ENCODE measurements at places on chromosomes 16 and 17.

GRCh38 chr17:48228720-48229119 is 121.2 kb downstream of the SNX11 start:
- no peak for DNase-seq

DNA sequence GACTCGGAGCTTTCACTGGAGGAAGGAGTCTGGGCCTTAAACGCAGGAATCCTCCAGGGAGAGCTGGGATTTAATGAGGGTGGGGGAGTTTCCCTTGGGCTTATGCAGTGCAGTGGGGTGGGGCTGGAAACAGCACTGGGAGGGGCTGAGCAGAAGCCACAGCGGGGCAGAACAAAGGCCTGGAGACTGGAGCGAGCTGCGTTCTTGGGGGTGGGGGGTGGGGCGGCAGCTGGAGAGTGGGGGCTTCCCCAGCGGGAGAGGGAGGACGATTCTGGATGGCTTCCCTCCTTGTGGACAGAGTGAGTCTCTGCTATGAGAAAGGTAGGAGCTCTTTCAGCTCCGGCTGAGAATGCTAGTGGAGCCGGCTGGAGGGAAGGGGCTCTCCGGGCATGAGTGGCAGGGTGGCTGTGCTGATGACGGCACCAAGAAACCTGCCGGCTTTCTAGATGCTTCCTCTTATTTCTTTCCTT is 406.0 kb downstream of the SEC14L1 start:
- DNase-seq: no peak

DNA sequence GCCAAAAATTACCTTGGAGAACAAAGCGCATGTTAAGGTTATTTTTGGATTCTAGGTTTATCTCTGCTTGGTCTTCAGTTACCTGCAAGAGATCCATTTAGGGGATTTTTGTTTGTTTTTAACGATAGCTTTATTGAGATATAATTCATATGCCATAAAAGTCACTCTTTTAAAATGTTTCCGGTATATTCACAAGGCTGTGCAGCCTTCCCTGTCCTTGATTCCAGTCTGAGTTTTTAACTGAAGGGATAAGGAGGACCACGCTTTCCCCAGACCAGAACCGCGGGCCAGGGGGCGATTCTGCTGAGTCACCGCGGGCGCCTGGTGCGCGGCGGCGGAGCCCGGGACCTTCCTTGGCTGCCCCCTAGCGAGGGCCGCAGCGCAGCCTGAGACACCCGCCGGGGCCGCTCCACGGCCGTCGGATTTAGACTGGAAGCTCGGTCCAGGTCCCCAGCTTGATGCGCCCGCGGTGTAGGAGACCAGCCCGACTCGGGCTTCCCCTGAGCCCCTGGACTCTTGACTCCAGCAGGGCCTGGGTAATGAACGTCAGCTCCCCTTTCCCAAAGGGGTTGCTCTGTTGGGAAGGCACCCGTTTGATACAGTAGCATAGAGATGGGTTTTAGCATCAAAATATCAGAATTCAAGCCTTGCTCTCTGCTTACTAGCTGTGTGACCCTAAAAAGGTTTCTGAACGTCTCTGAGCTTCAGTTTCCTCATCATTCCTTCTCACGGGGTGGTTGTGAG is 50.0 kb upstream of the STH start:
- peak; percentile 77 for DNase-seq

DNA sequence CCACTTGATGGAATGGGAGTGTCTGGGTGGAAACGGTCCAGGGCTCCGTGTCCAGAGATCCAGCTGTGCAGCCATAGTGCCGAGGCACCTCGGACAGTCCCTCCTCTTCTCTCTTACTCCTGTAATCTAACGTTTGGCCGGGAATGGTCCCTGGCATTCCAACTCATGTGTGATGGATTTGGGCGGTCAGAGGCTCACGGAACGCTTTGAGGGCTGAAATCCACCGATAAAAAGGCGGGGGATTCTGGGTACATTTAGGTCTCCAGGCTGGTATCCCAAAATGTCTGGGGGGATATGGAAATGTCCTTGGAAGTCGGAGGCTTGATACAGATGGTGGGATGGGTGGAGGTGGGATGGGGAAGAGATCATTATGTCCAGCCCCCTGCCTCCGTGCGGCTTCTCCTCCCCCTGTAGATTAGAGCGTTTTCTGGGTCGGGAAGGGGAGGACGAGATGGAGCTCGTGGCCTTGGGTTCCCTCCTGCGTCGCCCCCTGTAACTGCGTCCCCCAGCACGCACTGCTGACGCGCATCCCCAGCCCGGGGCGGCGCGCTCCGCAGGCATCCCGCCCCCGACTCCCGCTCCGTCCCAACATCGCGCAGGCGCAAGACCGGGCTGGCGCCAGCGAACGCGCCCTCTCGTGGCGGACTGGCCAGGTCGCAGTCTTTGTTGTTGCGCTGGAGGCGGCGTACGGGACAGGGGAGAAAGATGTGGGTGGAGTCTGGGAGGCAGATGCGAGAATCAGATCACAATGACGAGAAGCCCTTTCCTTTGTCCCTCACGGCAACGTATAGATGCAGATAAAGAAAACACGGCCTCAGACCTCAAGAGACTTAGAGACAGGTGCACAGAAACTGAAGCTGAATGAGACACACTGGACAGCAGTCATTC is 4.5 kb upstream of the SGCA start:
- peak; percentile 99 for DNase-seq

- DNase-seq: peak; percentile 11
Observed at GRCh38 chr17:59746849-59747445, 39.5 kb downstream of the VMP1 start.

DNA sequence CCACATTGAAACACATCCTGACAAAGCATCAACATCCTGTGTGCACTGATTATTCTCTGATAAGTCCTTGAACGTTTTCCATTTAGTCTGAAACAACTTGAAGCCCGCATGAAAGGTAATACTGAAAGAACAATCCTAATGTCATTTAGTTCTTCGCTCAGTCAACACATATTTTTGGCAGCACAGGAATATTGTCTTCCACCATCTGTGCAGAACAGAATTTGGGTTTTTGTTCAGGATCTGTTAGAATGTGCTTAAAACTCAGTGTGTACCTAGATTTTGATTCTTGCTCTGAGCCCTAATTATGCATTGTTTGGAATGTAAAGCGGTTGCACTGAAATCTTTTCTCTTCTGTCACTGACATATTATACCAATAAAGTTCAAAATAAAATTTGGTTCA is 1036.6 kb downstream of the CDH11 start:
- DNase-seq: no peak

DNA sequence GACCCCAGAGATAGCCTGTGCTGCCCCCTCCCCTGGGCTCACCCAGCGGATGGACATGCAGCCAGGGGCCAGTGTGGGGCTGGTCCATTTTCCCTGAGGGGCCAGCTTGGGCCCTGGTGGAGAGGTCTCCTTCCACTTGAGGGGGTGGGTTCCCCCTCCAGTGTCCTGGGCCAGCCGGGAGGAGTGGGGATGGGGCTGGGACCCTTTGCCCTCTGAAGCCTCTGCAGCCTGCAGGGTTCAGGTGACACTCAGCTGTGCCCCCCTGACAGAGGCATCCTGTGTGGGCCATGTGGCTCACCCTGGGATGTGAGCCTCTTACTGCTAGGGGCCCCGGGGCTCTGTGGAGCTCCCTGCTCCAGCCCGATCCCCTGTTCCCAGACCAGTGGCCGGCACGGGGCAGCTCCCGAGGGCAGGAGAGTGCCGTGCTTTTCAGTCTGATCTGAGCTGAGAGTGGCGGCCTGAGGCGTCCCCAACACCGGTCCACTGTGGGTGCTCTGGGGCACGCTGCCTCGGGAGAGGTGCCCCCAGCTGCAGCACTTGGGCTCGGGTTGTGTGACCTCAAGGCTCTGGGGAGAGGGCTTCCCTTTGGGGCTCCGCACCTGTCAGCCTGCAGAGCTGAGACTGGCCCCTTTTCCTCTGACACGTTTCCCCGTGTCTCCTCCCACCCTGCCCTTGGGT is 439 bp upstream of the GNG13 start:
- DNase-seq: no peak

DNA sequence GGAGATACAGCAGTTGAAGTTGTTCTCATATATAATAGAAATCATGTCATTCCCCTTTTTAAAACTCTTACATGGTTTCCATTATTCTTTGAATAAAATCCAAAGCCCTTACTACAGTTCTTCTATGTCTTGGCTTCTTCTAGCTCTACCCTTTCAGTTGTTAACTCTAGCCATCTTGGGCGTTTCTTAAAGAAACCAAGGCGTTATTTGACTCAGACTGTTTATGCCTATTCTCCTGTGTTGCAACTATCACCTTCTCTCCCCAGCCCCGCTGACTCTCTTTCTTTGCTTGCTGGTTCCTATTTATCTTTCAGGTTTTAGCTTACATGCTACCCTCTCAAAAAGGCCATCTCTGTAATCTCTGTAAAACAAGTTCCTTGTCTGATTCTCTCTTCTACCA is 32.7 kb downstream of the NFATC3 start:
- DNase-seq: no peak

- no peak for DNase-seq
Observed at GRCh38 chr17:49978501-49978900, 9.5 kb downstream of the DLX4 start.

- DNase-seq: no peak
Observed at GRCh38 chr16:2308089-2308962, 32.2 kb downstream of the ABCA3 start.

- no peak for DNase-seq
Observed at GRCh38 chr17:48600244-48601098, 4.3 kb downstream of the HOXB6 start.

GRCh38 chr17:62722625-62723024 is 85.5 kb downstream of the MARCHF10 start:
- no peak for DNase-seq

- DNase-seq: no peak
Observed at GRCh38 chr17:47218896-47219430, 9.8 kb downstream of the MYL4 start.

DNA sequence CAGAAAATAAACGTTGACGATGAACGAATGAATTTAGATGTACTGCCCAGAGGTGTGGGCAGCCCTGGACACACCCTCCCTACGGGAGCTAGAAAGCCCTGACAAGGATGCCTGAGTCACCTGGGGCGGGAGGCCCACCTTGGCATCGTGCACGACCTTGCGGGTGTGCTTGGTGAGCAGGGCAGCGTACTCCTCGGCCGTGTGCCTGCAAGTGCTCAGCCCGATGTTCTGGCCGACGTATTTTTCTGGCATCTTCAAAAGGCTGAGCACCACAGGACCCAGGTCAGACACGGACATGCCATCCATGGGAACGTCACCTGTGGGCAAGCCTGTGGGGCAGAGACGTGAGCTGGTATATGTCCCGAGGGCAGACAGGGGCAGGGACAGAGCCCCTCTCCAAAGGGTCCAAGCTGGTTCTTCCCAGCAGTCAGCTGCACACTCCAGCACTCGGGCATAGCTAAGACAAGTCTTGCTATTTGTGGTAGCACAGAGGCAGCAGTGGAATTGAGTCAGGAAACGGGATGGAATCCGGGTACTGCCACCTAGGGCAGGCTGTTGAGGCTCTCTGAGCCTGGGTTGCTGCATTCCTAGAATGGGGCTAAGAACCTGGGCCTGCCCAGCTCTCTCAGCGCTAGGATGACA is 10.8 kb downstream of the NMRAL1 start:
- DNase-seq: no peak

DNA sequence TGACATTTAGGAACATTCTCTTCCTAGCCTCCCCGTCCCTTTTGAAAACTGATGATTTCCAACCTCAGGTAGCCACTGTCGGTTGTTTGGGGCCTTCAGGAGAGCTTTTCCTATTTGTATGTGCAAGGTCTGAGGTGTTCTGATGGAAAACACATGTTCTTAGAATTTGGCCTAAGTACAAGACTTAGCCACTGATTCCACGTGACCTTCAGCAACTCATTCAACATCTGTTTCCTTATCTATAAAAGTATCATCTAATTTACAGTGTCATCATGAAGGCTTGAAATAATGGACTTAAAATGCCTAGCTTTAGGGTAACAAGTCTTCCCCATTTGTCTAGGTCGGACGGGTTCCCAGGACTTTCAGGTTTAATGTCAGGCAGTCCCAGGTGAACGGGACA is 259.3 kb downstream of the SOX9 start:
- DNase-seq: no peak

DNA sequence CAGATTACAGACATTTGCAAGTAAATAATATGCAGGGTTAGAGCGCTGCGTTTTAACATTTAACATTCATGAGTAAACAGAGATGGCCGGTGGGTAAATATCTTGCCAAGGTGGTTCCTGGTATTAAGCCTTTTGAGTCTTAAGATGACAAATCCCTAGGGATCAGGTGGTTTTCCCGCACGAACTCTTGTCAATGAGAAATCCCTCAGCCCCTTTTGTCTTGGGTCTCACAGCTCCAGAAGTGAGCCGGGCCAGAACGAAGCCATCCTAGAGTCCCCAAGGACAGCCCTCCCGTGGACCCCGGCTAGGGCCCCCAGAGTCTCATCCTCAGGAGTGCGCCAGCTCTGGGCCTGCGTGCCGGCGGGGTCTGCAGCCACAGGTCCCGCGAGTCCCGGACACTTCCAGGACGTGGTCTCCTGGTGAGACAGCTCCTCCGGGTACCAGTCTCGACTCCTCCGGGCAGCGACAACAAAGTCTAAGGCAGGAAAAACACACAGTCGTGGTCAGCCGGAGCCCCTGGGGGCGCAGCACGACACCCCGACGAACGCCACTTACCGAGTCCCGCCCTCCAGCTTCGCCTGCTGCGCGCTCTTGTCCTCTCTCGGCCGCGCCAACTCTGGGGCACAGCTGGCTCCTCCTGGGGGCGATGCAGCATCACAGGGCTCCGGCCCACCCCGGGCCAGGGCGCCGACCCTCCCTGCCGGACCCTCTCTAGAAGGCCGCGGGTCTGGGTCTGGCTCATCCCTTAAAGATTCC is 13.3 kb downstream of the MIS12 start:
- no peak for DNase-seq

DNA sequence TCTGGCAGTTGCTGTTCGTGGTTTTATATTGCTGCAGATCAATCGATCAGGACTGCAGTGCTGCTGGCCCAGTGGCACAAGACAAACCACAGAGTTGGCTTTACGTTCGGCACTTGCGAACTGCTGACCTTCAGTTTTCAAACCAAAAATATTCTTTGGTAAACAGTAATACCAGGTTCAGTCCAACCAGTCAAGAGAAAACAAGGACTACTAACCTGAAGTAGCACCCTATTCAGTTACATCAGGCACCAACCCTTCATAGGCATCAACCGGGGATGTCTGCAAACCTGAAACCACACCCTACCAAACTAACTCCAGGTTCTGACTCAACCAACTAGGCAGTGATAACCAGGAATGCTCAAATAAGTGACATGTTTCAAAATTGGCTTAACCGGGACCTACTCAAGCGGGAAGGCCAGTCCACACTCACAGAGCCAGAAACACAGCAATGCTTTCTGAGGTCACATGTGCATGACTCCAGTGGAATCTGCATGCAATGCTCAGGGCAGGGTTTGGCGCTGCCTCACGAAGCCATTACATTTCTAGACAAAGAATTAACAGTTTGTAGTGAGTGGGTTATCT is 91.1 kb downstream of the SMG6 start:
- DNase-seq: no peak

- no peak for DNase-seq
Observed at GRCh38 chr17:40577611-40578065, 12.4 kb upstream of the CCR7 start.

GRCh38 chr17:39919087-39919683 is 750 bp upstream of the GSDMB start:
- no peak for DNase-seq

- DNase-seq: no peak
Observed at GRCh38 chr16:8391257-8391656, 199.1 kb downstream of the TMEM114 start.

GRCh38 chr17:44881145-44881544 is 18.1 kb downstream of the EFTUD2 start:
- DNase-seq: no peak

- no peak for DNase-seq
Observed at GRCh38 chr17:35895636-35896587, 15.8 kb upstream of the CCL5 start.

GRCh38 chr17:57010487-57010886 is 32.6 kb downstream of the SCPEP1 start:
- DNase-seq: no peak

GRCh38 chr16:74188856-74189255 is 107.8 kb upstream of the PSMD7 start:
- DNase-seq: no peak
